ENCODE measurements at places on chromosomes 1 and 21. TPM values are rescaled to one million over a fixed set of nuclear protein-coding genes. Genes with fewer than 3 reads are reported as not detected.

- no peak for DNase-seq
Measured at GRCh38 chr1:222582099-222582774, 7.5 kb downstream of the TAF1A start.

DNA sequence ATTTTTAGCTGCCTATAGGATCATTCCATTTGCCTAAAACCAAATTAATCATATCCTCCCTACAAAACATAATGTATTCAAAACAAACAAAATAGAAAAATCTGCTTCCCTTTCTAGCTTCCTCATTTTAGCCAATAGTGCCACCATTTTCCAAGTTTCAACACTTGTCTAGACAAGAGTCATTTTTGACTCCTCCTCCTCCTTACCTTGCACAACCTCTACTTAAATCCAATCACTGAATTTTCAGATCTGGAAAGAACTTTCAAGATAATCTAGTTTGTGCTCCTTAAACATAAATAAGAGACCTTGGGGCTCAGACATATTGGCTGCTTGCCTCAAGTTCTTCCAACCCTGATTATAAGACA is 7.4 kb downstream of the STX6 start:
- DNase-seq = no peak

DNA sequence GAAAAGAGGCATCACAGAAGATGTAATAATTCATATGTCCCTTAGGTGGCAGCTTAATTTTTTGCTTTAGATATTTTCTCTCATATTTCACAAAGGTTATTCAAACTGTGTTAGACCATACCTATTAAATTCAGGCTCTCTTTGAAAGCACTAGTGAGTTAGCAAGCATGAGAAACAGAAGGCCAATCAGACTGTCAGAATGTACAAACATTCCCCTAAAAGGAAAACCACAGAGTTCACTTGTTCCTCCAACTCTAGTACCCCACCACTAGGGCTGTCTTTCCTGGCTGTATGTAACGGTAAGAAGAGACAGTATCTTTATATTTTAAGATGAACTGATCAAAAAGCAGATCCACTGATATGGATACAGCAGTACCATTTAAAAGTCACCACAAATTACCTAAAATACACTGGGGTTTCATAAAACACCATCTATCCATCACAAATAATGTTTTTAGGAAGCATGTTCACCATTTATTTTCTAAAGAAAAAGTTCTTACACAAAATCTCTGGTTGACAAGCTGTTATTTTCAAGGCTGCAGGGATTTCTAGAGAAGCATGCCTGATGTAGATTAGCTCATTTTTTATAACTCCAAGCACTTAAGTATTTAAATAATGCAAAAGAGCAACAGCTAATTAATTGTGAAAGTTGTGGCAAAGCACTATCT is 1.8 kb downstream of the ARPC5 start:
- no peak for DNase-seq

GRCh38 chr1:205179842-205180241 is 31.7 kb downstream of the DSTYK start:
- DNase-seq = no peak

GRCh38 chr1:246622035-246622652 is 55.9 kb downstream of the CNST start:
- DNase-seq = no peak

DNA sequence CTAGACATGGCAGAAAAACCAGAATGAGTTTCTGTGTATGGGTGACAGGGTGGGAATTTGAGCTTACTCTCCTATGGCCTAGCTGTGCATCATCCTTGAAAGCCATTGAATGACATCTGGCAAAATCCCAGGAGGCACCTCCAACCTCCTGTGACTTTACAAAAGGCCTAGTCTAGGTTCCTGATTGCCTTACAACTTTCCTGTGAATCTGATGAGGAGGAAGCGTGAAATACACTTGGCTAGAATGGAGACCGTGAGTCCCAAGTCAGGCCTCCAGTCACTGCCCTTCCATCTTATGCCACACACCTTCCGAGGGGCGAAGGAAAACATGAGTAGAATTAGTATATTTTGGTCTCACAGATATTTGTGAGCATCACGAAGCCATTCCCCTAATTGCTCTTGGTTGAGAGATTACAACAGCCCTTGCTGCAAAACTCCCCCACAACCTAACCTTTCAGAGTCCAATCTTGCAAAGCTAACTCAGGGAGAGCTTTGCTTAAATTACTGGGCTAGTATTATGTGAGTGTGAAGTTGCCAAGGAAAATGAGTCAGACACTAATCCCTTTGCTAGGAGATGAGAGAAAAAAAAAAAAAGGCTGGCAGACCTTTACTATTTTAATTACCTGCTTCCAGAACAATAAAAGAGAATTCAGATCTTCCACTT is 36.3 kb upstream of the PAXBP1 start:
- DNase-seq = no peak

- no peak for DNase-seq
Measured at GRCh38 chr1:46790446-46791101, 8.3 kb upstream of the CYP4B1 start.

- DNase-seq = no peak
Measured at GRCh38 chr21:31708541-31708940, 23.4 kb downstream of the SCAF4 start.

GRCh38 chr1:209443361-209443931 is 140.1 kb upstream of the CAMK1G start:
- no peak for DNase-seq

DNA sequence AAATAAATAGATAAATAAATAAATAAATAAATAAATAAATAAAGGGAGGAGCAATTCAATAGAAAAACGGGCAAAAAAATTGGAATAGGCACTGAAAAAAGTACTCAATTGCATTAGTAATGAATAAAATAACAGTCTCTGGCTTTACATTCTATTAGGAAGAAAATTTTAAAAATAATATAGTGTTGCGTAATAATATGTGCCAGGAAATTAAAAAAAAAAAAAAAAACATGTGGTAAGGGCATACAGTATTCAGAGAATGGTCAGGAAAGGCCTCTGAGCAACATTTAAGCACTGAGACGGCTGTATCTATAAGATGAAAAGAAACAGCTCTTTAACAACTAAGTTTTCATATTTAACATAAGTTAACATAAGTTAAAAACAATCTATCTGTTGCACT is 48.7 kb upstream of the GLIS1 start:
- no peak for DNase-seq

- DNase-seq = no peak
Measured at GRCh38 chr1:229769809-229770208, 143.8 kb downstream of the URB2 start.

The RAB3GAP2 gene
- 47.4 TPM for total RNA-seq

The CCDC27 gene
- not detected for total RNA-seq

DNA sequence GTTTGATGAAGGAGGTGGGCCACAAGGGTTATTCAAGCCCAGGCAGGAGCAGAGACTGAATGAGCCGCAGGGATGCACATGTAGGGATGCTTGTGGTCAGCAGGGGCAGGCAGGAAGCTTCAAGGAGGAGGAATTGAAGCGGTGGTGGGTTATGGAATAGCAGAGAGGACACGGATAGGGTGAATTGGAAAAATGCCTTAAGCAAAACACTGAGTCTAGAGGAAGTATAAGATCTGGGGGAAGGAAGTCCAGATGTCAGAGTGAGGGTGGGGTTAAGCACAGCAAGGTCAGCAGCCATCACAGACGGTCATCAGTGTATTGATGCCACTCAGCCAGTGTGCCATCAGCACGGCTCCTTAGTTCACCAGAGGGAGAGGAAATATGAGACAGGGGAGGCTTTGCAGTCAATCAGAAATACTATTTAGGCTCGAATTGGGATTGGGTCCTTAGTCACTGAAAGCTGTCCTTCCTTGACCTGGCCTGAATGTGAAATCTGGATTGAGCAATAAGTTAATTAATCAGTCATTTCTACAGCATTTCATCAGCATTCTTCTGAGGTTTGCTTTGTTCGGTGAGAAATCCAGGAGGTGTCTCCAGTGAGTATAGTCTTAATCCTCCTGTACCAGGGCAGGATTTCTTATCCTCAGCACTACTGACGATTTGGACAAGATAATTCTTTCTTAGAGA is 6.0 kb upstream of the LCE1F start:
- no peak for DNase-seq

GRCh38 chr21:33375101-33375644 is 28.0 kb upstream of the IFNGR2 start:
- no peak for DNase-seq

DNA sequence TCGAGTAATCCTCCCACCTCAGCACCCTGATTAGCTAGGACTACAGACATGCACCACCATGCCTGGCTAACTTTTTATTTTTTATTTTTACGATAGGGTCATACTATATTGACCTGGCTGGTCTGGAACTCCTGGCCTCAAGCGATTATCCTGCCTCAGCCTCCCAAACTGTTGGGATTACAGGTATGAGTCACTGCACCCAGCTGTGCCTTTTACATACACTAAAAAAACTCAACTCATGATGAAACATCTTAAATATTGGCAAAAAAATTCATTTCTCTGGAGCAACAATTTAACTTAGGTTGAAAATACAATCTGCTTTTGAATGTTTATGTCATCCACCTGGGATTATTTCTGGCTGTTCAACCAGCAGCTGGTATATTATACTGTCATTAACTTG is 598.3 kb upstream of the ZP4 start:
- no peak for DNase-seq

Measured in spleen (tissue), 13 donors.